ENCODE measurements at places on chromosomes 11 and 22. TPM values are rescaled to one million over a fixed set of nuclear protein-coding genes. Genes with fewer than 3 reads are reported as not detected.

Gene POTEH
- not detected for total RNA-seq

Gene TMEM121B
- total RNA-seq: not detected

Gene DDI1
- not detected for total RNA-seq

Gene PKP3
- total RNA-seq: 520 TPM

Gene SCT
- not detected for total RNA-seq

Gene OR2AG1
- total RNA-seq: not detected

Gene CSTPP1
- 16.2 TPM for total RNA-seq

Gene CD3G
- not detected for total RNA-seq

Gene ACR
- not detected for total RNA-seq

Gene SYT8
- total RNA-seq: 8.5 TPM

Gene REXO2
- total RNA-seq: 165 TPM

Gene ARHGEF17
- total RNA-seq: 11.6 TPM

Gene OR10A2
- total RNA-seq: not detected

Gene MRGPRX3
- total RNA-seq: 0.21 TPM

Gene TRIM6
- 4.7 TPM for total RNA-seq

Gene GLYAT
- total RNA-seq: not detected

All from airway epithelial cell (primary cell).